ENCODE measurements at places on chromosomes 1 and 21.

DNA sequence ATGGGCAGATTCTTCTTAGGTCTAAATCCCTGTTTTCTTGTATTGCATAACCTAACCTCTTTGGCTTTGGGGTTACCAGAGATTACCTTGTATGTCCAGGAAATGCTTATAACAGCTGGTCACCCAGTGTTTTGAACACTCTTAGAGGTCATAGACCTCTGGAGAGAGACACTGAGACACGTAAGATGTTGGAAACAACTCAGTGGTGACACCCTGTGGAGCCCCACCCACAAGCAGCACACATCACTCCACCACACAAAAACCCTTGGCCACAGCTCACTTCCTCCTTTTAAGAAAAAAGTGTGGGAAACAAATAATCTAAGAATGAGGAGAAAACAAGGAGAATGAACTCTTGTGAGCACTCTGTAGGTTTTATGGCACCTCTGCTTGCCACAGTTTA is 26.3 kb upstream of the CYP4B1 start:
- no peak for DNase-seq

GRCh38 chr1:19812875-19813642 is 2.0 kb downstream of the RNF186 start:
- peak; percentile 71 for DNase-seq

- DNase-seq, result no peak
These were observed 53.9 kb upstream of the TIAM1 start for GRCh38 chr21:31397939-31398338.

DNA sequence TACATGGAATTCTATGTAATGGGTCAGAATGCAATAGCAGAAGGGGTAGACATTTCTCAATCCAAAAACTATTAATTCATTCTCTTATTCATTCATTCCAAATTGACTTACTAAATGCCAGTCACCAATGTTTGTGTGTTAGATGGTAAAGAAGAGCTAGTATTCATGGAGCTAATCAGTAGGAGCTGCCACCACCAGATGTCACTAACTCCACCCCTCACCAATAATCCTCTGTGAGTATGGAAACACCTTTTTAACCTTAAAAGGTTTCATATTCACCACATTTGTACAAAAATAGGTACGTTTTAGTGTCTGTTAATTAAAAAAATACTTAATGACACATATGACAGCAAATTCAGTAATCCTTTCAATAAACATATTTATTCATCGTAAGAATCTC is 131.8 kb upstream of the PKN2 start:
- no peak for DNase-seq

DNA sequence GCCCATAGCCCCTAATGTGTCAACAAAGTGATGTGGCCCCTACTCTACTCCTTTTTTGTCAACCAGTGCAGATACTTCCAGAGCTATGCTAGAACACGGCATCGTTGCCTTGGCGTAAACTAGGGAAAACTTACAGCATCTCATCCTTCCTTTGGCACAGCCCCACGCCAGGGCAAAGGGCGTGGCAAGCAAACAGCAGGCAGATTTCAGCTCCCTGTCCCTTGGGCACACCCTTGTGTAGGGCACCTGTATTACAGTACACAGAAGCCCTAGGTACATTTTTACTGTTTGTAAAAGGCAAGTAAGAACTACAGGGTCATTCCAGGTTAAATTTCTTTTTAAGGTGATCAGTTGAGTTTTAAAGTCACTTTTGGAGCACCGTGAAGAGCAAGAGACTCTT is 29.3 kb downstream of the PRDX6 start:
- DNase-seq, result peak; percentile 71

DNA sequence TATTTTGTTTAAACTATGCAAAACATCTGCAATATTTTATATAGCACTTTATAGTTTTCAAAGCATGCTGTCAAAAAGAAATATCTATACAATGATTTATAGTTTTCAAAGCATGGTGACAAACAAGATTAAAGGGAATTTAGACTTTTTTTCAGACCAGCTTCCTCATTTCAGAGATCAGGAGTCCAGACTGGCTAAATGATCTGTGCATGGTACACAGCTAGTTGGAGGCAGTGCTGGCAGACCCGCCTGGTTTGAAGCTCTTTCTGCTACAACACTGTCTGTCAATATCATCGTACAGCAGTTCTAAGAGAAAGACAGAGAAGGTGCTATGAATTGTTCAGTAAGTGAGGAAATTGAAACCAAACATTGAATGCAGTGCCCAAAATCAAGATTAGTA is 479.0 kb downstream of the PTBP2 start:
- no peak for DNase-seq

DNA sequence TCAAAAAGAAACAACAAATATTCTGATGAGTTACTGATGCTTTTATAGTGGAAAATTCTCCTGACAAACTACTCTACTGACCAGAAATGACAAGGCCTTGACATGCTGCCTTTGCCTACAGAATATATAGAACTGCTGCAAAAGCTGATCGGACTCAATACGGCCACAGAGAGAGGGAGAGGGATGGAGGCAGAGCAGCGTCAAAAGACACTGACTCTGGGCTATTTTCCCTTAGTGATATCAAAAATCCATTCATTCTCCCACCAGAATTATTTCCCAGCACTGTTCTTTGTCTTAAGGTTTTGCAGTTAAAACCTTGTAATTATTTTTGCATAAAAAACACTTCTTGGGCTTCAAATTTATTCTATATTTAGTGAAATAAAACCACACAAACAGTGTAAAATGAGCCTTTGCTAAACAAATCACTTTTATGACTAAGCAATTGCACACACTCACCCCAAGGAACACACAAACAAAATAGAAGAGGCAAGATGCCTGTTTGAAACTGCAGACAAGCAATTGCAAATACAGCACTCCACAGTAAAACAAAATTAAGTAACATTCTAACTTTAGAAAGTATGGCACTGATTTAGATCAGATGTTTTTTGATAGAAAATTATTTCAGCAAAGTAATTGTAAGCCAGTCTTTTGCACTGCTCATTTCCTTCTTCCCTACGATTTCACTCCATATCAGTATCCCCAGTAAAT is 1036.4 kb downstream of the ADGRL2 start:
- no peak for DNase-seq

DNA sequence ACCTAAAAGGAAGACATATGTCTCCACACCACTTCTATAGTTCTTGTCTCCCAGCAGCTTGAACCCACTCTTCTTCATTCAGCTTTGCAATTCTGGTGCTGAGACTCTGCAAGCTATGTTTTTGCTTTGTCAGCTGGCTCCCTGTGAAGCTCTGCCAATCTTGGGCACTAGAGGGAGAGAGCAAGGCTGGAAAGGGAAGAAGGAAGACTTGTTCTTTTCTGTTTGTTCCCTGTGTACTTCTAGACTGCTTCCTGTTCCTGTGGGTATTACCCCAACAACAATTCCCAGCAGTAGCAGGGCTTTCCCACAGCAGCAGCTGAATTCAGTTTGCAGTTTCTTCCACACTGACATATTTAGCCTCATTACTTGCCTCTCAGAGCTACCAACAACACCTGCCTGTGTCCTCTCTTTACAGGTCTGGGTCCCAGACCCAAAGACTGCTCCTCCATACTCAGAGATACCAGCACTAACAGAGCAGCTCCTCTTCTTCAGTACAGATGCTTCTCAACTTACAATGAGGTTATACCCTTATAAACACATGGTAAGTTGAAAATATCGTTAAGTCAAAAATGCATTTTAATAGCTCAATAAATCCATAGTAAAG is 275.2 kb upstream of the NEGR1 start:
- DNase-seq, result no peak

All from left colon (tissue), 2 donors.